Uterus (tissue), 4 donors: ENCODE measurements at places on chromosomes 12 and 14. TPM values are rescaled to one million over a fixed set of nuclear protein-coding genes. Genes with fewer than 3 reads are reported as not detected.

MMP14 gene
- total RNA-seq: 233 TPM

PRKAG1 gene
- 37.1 TPM for total RNA-seq

IKBIP gene
- 37.3 TPM for total RNA-seq

KRT73 gene
- total RNA-seq: not detected

CLMN gene
- total RNA-seq: 5.0 TPM

DNA sequence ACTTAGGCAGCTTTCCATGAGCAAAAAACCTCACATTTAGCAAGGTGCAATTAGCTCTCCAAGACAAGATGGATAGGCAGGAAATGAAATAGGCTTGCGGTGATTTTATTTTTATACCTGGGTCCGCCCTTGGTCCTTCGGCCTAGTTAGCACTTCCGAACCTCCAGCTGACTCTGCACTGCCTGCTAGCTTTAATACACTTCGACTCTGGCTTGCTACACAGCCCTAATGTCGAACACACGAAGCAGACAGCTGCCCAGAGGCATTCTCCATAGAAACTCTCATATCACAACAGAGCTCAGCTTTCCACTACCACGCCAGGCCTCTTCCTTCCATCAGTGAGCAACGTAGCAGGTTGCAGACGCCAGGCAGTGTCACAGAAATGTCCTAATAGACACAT lies 688.0 kb downstream of the VRK1 start:
- DNase-seq: no peak

DNA sequence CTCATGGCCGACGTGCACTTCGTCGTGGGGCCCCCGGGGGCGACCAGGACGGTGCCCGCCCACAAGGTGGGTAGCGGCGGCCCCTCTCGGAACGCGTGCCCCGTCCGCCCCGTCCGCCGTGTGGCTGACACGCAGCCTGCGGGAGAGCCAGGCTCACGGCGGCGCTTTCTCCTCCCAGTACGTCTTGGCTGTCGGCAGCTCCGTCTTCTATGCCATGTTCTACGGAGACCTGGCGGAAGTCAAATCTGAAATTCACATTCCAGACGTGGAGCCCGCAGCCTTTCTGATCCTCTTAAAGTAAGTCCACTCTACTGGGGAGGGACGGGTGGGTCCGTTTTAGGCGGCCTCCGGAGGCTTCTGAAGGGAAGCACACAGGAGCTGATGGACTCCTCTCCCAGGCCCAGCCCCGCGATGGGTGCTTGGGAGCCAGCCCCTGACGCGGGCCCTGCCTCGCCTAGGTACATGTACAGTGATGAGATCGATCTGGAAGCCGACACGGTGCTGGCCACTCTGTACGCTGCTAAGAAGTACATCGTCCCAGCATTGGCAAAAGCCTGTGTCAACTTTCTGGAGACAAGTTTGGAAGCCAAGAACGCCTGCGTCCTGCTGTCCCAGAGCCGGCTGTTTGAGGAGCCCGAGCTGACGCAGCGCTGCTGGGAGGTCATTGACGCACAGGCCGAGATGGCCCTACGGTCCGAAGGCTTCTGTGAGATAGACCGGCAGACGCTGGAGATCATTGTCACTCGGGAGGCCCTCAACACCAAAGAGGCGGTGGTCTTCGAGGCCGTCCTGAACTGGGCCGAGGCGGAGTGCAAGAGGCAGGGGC lies 1.1 kb downstream of the BTBD6 start:
- no peak for DNase-seq

- no peak for DNase-seq
Observed at GRCh38 chr12:25929142-25929541, 29.3 kb upstream of the RASSF8 start.

GRCh38 chr12:1811281-1811947 lies 9.0 kb upstream of the LRTM2 start:
- DNase-seq: no peak

GRCh38 chr12:121048442-121048841 lies 9.4 kb upstream of the OASL start:
- DNase-seq: no peak

DNA sequence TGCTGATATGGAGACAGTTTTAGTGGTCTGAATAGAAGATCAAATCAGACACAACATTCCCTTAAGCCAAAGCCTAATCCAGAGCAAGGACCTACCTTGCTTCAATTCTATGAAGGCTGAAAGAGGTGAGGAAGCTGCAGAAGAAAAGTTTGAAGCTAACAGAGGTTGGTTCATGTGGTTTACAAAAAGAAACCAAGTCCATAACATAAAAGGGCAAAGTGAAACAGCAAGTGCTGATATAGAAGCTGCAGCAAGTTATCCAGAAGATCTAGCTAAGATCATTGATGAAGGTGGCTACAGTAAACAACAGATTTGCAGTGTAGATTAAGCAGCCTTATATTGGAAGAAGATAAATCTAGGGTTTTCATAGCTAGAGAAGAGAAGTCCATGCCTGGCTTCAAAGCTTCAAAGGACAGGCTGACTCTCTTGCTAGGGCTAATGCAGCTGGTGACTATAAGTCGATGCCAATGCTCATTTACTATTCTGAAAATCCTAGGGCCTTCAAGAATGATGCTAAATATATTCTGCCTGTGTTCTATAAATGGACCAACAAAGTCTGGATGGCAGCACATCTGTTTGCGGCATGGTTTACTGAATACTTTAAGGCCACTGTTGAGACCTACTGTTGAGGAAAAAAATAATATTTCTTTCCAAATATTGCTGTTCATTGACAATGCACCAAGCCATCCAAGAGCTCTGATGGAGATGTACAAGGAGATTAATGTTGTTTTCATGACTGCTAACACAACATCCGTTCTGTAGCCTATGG lies 361.0 kb downstream of the DPF3 start:
- DNase-seq: no peak

GRCh38 chr12:65741656-65742017 lies 82.6 kb upstream of the HMGA2 start:
- peak; percentile 19 for DNase-seq

DNA sequence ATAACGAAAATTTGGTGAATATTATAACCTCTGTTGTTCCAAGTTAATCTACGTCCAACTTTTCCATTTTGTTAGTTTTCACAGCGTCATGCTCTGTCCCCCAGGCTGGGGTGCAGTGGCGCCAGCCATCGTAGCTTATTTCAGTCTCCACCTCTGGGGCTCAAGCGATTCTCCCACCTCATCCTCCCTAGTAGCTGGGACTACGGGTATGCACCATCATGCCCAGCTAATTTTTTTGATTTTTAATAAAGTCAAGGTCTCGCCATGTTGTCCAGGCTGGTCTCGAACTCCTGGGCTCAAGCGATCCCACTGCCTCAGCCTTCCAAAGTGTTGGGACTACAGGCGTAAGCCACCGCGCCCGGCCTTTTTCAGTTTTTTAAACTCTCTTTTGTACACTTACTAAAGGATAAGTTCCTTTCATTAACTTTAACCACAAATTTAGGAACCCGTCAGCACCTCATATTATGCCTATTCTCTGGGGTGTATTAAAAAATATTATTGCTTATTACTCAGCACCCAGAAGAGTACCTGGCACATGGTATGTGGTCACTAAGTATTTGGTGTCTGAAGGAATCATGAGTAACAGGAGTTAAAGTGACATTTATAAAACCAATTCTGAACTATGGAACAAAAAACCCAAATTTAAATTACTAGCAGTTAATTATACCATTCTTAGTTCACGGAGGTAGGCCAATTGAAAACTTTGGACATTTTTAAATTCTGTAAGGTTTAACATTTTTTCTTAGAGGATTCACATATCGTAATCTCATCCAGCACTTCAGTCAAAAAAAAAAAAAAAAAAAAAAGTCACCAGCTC lies 925 bp upstream of the MIPOL1 start:
- DNase-seq: no peak

GRCh38 chr12:26268841-26269561 lies 73.6 kb downstream of the SSPN start:
- no peak for DNase-seq

GRCh38 chr14:78834766-78835451 lies 664.7 kb downstream of the NRXN3 start:
- DNase-seq: no peak
